Placental epithelial cell (primary cell): ENCODE measurements at places on chromosomes 6 and 20. TPM values are rescaled to one million over a fixed set of nuclear protein-coding genes. Genes with fewer than 3 reads are reported as not detected.

Gene LRRC73
- total RNA-seq, result 0.54 and 2.0 TPM in 2 replicates

Gene ZC2HC1B
- 0.33 TPM in 1 of 2 replicates, not detected in the other for total RNA-seq

Gene TP53TG5
- total RNA-seq, result not detected in 2 replicates

Gene ID4
- 16.1 and 71.5 TPM in 2 replicates for total RNA-seq

Gene PAK5
- total RNA-seq, result not detected in 2 replicates
